ENCODE measurements at places on chromosomes 6 and 20. TPM values are rescaled to one million over a fixed set of nuclear protein-coding genes. Genes with fewer than 3 reads are reported as not detected.

GRCh38 chr20:53736757-53737395, 143.2 kb upstream of the ZNF217 start:
- no peak for DNase-seq

Gene PGC
- 0.28 TPM for total RNA-seq

GRCh38 chr6:130240232-130240631, 17.5 kb upstream of the SAMD3 start:
- DNase-seq: no peak

Gene RIPPLY2
- total RNA-seq: 0.28 TPM

DNA sequence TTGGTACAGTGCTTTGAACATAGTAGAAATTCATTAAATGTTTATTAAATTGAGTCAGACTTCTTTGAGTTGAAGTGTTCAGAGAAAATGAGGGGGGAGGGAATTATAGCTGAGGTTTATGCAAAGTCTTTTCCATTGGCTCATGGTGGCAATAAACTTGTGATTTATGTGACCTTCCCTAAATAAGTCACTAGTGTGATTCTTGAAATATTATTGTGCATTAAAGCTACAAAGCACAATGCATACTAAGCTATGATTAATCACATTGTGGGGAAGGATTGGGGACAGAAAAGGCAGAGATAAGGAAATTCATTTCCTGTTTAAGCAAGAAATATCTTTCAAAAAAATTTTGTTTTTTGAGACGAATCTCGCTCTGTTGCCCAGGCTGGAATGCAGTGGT, 877.5 kb downstream of the TFAP2A start:
- no peak for DNase-seq

- DNase-seq: no peak
Measured at GRCh38 chr6:82872185-82872584, 193.5 kb downstream of the UBE3D start.

GRCh38 chr6:56851541-56852259, 103.2 kb upstream of the BEND6 start:
- DNase-seq: peak; percentile 30

DNA sequence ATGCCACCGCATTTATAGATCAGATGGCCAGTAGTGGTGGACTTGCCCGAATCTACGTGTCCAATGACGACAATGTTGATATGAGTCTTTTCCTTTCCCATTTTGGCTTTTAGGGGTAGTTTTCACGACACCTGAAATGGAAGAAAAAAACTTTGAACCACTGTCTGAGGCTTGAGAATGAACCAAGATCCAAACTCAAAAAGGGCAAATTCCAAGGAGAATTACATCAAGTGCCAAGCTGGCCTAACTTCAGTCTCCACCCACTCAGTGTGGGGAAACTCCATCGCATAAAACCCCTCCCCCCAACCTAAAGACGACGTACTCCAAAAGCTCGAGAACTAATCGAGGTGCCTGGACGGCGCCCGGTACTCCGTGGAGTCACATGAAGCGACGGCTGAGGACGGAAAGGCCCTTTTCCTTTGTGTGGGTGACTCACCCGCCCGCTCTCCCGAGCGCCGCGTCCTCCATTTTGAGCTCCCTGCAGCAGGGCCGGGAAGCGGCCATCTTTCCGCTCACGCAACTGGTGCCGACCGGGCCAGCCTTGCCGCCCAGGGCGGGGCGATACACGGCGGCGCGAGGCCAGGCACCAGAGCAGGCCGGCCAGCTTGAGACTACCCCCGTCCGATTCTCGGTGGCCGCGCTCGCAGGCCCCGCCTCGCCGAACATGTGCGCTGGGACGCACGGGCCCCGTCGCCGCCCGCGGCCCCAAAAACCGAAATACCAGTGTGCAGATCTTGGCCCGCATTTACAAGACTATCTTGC, 725 bp downstream of the EEF1A1 start:
- peak; percentile 53 for DNase-seq

- no peak for DNase-seq
Measured at GRCh38 chr6:22766979-22767378, 197.6 kb downstream of the HDGFL1 start.

DNA sequence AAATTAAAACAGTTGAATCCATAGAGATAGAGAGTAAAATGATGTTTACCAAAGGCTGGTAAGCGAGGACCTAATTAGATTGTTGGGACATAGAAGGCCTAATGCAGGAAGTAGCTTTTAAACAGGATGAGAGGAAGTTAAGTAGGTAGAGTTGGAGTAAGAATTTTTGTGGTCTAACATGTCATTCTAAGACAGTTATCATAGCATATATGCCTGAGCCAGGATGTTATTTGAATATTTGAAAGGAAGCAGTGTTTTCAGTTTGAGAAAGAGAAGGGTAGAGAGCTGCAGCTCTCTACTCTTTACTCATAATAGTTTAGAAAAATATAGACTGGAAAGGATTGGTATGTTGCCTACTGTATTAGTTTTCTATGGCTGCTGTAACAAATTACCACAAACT, 121.6 kb downstream of the MEI4 start:
- no peak for DNase-seq

- DNase-seq: no peak
Measured at GRCh38 chr6:3247255-3248146, 11.2 kb upstream of the PSMG4 start.

Gene SUMO4
- 1.2 TPM for total RNA-seq

DNA sequence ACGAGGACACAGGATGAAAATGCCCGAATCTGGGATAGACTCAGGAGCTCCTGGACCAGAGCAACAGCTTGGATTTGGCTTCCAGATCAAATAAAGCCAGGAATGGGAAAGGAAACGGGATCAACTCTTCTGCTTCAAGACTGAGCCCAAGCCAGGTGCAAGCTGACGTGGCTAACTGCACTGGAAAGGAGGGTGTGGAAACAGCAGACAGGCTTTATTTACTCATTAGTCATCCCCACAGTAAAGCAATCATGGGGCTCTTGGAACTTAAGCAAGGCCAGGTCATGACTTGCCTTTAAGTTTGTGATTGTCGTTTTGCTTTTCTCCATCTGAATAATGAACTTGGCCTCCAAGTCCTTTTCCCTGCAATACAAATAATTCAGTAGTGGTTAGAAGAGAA, 45.2 kb downstream of the KIF16B start:
- DNase-seq: no peak

DNA sequence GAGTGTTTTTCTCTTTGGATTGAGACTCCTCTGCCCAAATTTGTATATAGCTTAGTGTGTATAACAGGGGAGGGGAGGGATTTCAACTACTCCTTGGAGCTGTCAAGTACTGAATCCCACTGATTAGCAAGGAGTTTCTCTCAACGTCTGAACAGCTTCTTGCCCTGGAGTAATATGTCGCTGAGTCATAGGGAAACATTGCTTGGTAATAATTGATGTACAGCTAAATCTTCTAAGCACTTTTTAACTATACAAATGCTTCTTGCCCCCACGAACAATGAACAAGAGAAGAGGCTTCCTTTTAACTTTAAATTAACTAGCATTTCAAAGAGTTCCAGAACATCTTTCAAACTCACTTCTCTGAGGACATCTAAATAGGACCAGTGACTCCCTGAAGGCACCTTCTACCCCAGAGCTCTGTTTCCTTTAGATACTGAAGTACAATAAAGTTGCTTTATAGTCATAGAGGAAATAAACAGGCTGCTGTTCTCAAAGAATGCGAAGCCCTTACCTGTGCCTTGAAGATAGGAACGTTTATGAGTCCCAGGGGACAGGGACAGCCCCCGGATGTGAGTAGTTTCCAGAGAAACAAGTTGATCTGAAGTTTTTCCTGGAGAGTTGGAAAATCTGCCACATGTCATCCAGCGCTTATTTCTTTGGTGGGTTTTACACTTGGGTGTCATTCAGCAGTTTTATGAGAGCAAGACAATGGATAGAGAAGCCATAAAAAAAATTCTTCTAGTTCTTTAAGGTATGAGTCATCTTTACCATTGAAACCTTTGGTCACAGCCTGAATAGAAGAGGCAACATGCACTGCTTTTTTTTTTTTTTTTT, 462.5 kb upstream of the BTBD3 start:
- no peak for DNase-seq

GRCh38 chr6:54426995-54427394, 118.8 kb downstream of the TINAG start:
- no peak for DNase-seq

GRCh38 chr20:7770578-7770977, 169.7 kb downstream of the HAO1 start:
- no peak for DNase-seq

- no peak for DNase-seq
Measured at GRCh38 chr6:111276335-111276734, 189.0 kb downstream of the SLC16A10 start.

DNA sequence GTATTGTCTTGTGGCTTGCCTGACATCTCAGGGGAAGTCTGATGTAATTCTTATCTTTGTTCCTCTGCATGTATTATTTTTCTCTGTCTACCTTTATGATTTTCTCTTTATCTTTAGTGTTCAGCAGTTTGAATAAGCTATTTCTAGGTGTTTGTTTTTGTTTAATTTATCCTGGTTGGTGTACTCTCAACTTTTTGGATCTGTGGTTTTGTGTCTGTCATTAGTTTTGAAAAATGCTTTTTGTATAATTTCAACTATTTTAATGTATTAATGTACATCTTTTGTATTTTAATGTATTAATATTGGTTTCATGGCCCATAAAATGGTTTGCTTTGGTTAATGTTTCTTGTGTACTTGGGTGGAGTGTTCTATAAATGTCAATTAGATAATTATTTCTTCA, 15.9 kb upstream of the APCDD1L start:
- DNase-seq: no peak

- DNase-seq: no peak
Measured at GRCh38 chr6:12536416-12536815, 180.2 kb upstream of the PHACTR1 start.

All from thymus (tissue), 14 donors.